Right renal pelvis (tissue), 4 donors: ENCODE measurements at places on chromosomes 2 and 18. TPM values are rescaled to one million over a fixed set of nuclear protein-coding genes. Genes with fewer than 3 reads are reported as not detected.

Gene SLC9A4
- polyA plus RNA-seq = 6.1 TPM

GRCh38 chr2:182816866-182817265, 49.6 kb downstream of the FRZB start:
- DNase-seq = no peak

GRCh38 chr2:220521551-220521950, 894.1 kb downstream of the SLC4A3 start:
- no peak for DNase-seq

Gene ZNF892
- 4.9 TPM for polyA plus RNA-seq

Gene HOXD3
- polyA plus RNA-seq = 30.0 TPM

- no peak for DNase-seq
These were observed 22.3 kb downstream of the ATP8B1 start for GRCh38 chr18:57780706-57781347.

DNA sequence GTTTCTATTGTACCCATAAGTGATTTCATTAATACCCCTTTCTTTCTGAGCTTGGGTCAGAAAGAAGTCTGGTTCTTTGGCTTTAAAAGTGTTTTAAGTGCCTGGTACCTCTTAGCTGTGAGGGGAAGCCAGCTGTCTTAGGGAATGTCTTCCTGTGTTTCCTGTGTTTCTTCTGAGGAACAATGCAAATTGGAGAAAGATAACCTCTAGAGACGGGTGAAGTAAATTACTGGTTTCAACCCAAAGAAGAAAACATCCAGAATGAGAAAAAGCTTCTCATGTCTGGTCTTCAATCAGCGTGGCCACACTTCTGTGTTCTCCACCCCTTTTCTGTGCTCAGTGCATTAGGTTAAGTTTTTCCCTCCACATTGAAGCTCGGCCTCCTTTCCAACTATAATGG, 10.2 kb upstream of the CHN1 start:
- DNase-seq = no peak

DNA sequence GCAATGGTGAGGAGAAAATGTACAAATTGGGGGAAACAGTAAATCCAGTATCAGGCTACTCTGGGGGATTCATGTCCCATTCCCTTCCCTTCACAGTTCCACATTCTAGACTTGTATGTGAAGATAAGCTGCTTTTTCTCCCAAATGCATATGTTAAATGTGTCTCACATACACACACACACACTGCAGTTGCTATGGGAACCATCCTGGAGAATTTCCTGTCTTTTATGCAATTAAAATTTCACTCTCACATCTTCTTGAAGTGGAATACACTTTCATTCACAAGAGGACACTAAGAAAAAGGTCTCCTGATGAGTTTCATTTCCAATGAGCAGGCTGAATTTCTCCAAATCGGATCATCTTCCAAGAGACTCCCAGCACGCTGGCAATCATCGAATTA, 366.0 kb downstream of the LRATD1 start:
- no peak for DNase-seq

- no peak for DNase-seq
These were observed 11.0 kb upstream of the HK2 start for GRCh38 chr2:74822771-74823566.

DNA sequence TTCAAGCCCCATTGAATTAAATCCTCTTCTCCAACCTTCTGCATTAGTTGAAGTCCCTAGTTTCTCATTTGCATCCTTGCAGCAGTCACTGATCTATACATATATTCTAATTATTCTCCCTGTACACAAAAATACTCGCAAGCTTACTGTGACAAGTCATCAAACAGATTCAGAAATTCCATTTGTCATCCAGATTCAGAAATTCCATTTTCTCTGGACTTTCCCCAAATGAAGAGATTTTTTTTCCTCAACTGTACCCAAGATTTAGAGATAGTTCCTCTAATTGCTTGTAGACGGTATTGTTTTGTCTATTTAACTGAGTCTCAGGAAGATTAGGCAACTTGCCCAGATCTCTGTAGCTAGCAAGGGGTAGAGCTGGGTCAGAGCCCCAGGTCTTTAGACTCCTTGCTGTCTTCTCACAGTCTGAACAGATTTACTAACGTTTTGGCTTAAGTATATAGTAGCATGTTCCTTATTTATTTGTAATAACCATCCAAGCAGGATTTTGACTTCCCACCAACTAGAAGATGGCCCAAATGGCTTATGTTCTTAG, 34.2 kb downstream of the RAB12 start:
- no peak for DNase-seq

Gene SFT2D3
- not detected for polyA plus RNA-seq

DNA sequence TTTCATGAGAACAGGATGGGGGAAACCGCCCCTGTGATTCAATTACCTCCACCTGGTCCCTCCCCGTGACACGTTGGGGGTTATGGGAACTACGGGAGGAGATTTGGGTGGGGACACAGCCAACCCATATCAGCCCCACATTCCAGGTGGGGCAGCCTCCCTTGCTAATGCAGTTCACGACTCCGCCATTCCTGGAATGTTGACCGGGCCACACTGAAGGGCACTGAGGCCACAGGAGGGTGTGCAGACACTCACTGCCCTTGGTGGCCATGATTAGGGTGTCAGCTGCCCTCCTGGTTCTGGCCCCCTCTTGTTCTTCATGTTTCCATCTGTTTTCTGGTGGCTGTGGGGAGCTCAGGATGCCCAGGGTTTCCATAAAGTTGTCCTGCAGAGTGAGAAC, 176.3 kb downstream of the TWIST2 start:
- no peak for DNase-seq

DNA sequence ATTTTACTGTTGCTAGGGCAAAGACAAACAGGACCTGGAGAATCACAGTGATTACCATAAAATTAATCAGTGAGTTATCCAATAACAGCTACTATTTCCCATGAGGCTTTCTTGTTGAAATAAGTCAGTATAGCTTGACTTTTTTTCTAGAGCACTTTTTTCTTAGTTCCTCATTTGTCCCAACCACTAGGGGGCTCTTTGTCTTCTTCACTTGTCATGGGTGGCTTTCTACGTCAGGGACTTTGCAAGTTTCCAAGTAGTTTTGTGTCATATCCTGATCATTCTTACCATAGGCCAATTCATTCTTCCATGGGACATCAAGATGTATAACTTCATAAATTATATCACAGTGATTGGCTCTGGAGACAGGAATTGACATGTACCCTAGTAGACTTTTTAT, 1019.6 kb upstream of the PIK3C3 start:
- DNase-seq = no peak

Gene GPR39
- 4.2 TPM for polyA plus RNA-seq

DNA sequence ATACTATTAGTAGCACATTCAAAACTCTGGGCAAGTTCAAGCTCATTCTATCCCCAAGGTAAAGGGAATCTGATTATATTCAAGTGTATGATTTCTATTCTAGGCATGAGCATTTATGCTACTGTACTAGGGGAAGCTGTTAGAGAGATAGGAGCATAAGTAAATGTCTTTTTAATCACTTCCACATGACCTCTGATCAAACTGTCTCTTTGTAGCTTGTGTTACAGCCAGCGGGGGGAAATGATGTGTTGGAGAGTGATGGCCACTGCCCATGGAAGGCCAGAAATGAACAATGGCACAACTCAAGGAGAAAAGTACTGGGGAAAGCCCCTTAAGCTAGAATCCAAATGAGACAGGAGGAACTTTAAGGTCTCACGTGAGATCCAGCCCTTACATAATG, 894.9 kb upstream of the CDH2 start:
- DNase-seq = no peak

Gene CYP20A1
- polyA plus RNA-seq = 23.9 TPM

Gene FNDC4
- 8.7 TPM for polyA plus RNA-seq

Gene IL1F10
- polyA plus RNA-seq = not detected

Gene RAB3GAP1
- 51.4 TPM for polyA plus RNA-seq

DNA sequence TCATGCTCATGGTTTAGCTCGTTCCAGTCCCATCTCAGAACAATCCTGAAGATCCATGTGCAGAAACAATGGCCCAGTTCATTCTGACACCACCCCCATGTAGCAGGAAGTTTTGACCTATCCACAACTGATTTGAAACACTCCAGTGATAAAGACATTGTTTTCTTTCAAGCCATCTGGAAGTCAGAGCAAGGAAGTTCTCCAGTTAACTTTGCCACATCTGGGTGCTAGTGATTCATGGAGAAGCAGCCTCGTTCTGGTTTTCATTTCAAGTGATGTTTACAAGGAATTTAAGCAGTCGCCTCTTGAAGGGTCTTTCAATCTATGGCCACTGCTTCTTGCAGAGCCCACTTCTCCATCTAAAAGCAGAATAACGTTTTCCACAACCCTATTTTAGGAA, 36.6 kb upstream of the TWIST2 start:
- no peak for DNase-seq

Gene ZC3H6
- 7.1 TPM for polyA plus RNA-seq

Gene PMAIP1
- 3.4 TPM for polyA plus RNA-seq

- DNase-seq = no peak
These were observed 239.6 kb downstream of the LPIN1 start for GRCh38 chr2:11985817-11986566.

DNA sequence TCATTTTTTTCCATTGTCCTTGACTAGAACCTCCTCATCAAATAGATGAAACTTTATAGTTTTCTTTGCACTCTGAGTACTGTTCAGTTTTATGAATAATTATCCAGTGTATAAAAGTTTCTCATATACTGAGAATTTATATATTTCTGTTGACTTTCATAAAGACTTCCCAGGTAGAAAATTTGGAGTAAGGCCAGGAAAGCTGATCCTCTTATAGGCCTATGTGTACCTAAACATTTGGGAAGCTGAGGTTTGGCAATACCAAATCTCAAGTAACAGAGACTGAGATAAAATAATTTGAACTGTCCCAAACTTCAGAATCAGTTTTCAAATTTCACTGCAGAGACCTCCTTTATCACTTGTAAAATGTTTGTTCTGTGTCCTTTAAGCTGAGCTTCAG, 43.4 kb downstream of the CCDC102B start:
- no peak for DNase-seq

GRCh38 chr18:66993492-66993891, 389.6 kb upstream of the CDH19 start:
- no peak for DNase-seq

DNA sequence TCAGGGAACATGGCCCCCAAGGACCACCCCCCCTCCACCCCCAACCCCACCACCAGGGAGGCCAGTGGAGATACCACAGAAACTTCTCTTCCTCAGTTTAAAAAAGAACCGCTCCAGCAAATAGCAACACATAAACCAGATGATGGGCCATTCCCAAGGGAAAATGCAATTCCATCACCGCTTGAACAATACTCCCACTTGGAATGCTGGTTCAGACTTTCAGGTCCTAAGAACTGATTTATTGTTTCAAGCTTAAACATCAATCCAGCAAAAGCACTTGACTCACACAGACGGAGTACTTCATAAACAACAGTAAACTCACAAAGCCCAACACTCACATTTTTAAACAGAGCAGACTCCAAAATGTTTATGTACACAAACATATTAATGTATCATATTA, 6.9 kb downstream of the HDAC4 start:
- no peak for DNase-seq
